ENCODE measurements at places on chromosomes 3 and 15. TPM values are rescaled to one million over a fixed set of nuclear protein-coding genes. Genes with fewer than 3 reads are reported as not detected.

The LMCD1 gene
- 47.9 TPM for total RNA-seq

The C3orf80 gene
- 0.63 TPM for total RNA-seq

The ACKR4 gene
- not detected for total RNA-seq

The TMED3 gene
- 88.6 TPM for total RNA-seq

The CASR gene
- 1.2 TPM for total RNA-seq

The FAM240A gene
- not detected for total RNA-seq

The HERC2 gene
- 78.2 TPM for total RNA-seq

The AADACL2 gene
- total RNA-seq, result not detected

The IQCF5 gene
- total RNA-seq, result 114 TPM

The TRPM1 gene
- 3.6 TPM for total RNA-seq

The DOCK3 gene
- total RNA-seq, result 11.2 TPM

The PLOD2 gene
- 13.4 TPM for total RNA-seq

The APOD gene
- total RNA-seq, result 83.9 TPM

The CEP63 gene
- total RNA-seq, result 45.5 TPM

The AGBL1 gene
- total RNA-seq, result 0.37 TPM

The OSTN gene
- total RNA-seq, result not detected

The SCAMP2 gene
- 94.8 TPM for total RNA-seq

The KLHL40 gene
- total RNA-seq, result 0.62 TPM

The TMEM202 gene
- total RNA-seq, result 3.5 TPM

The SENP7 gene
- total RNA-seq, result 23.9 TPM

The NLGN1 gene
- 15.5 TPM for total RNA-seq
